SK-MEL-5 (cell line): ENCODE measurements at places on chromosomes 16 and 17. TPM values are rescaled to one million over a fixed set of nuclear protein-coding genes. Genes with fewer than 3 reads are reported as not detected.
A peak's percentile ranks its signal among the peaks of the same experiment; 100 is the strongest.

EFCAB5 gene
- 0.08 and 1.8 TPM in 2 replicates for total RNA-seq

GPR179 gene
- 0.05 and 0.11 TPM in 2 replicates for total RNA-seq

DNA sequence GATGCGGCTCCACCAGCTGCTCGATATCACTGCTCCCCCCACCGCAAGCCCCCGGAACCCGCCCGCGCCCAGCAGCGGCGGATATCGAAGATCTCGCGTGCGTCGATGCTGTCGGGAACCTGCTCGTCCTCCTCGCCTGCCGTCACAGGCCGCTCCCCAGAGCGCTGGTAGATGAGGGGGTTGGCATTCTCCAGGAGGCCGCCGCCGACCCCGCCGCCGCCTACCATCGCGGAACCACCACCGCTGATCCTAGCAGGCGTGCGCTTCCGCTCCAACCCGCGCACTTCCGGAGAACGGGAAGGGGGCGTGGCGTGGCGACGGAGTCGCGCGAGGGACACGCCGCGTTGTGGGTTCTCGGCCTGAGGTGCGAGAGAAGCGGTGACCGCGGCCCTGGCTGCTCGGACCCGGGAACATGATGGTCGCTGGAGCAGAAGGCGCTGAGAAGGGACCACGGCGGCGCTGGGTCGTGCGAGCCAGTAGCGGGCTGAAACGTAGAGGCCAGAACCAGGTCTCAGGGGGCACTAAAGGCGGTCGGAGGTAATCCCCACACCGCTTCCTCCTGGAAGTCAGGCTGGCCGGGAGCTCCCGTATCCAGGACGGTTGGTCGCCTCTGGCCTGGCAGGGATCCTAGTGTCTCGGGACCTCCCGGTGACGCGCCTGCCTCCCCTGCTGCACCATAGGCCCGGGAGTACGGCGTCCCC, at the start of gene CIAO2B:
Gene CIAO2B (minus strand): TSS at position 265 of the 701 bp plus-strand sequence. CDS start 38 bp downstream, at position 227.
- DNase-seq: peak; percentile 79

DNA sequence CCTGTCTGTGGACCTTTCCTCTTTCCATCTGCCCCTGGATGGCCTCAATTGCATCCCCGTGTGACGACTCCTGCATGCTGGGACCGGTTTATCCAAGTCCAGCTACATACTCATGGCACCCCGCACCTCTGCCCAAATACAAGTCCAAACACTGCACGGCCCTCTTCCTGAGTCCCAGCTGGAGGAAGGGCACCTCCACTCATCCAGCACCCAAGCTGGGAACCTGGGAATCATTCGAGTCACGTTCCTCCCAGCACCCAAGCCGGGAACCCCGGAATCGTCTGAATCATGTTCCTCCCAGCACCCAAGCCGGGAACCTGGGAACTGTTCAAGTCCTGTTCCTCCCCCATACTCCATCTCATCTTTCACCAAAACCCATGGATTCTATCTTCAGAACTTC, 10.2 kb downstream of the TRARG1 start:
- DNase-seq: no peak

GRCh38 chr17:14813649-14814370, 451.3 kb downstream of the PMP22 start:
- peak; percentile 63 for DNase-seq

GRCh38 chr17:6191405-6192324, 121.5 kb downstream of the WSCD1 start:
- DNase-seq: no peak

DNA sequence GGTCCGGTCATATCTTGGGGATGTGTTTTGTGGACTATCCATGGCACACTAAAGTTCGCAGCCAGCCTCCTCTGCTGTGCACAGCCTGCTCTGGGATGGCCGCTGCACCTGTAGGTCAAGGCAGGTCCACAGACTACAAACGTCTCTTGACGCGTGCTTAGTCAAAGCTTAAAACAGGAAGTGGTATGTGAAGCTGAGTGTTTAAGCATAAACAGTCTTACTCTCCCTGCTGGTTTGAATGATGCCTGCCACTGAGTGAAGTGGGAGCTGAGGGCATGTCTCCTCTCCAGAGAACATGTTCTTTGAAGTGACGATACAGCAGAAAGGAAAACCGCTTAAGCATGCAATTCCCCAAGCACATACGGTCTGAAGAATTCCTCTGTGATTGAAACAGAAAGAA, 365.6 kb downstream of the SLC39A11 start:
- DNase-seq: no peak

DNA sequence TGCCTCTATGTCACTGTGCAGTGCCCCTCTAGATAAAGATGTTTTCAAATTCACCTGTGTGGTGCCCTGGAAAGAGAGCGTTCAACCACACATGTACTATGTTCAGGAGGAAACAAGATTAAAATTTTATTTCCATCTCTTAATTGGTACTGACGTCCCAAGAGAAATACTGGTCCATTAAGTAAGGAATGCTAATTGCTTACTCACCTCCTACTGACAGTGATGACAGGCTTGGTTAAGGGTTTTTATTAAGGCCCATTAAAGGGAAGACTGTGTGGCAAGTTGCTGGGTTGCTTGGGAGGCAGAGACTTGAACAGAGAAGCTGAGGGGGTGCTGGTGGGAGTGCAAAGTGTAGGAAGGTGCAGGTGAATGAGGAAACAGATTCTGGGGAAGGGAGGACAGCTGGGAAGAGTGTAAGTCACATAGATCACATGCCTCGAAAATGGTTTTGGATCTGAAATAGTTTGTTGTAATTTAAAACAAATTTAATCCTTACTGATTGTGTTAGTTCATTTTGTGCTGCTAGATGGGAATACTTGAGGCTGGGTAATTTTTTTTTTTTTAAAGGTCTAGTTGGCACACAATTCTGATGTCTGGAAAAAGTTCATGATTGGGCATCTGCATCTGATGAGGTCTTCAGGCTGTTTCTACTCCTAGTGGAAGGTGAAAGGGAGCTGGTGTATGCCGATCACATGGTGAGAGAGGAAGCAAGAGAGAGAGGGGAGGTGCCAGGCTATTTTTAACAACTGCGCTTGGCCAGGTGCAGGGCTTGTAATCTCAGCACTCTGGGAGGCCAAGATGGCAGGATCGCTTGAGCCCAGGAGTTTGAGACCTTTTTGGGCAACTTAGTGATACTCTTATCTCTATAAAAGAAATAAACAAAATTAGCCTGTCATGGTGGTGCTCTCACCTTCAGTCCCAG, 140.5 kb downstream of the CACNG3 start:
- DNase-seq: no peak

DNA sequence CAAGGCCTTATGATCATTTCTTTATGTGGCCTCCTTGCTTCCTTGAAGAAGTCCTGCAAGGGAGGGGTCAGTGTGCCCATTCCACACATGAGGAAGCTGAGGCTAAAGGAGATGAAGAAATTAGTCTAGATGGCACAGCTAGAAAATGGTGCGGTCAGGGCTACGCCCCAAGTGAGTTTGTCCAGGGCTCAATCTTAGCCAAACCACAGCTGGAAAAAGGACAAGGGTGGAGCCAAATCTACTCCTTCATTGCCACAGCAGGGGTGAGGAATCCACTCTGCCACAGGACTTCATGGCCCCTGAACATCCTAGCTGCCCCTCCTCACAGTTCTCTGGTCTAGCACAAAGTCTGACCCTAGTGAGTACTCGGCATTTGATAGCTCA, 16.2 kb downstream of the BEAN1 start:
- DNase-seq: no peak
